ENCODE measurements at places on chromosomes 2 and 18.
A peak's percentile ranks its signal among the peaks of the same experiment; 100 is the strongest.

DNA sequence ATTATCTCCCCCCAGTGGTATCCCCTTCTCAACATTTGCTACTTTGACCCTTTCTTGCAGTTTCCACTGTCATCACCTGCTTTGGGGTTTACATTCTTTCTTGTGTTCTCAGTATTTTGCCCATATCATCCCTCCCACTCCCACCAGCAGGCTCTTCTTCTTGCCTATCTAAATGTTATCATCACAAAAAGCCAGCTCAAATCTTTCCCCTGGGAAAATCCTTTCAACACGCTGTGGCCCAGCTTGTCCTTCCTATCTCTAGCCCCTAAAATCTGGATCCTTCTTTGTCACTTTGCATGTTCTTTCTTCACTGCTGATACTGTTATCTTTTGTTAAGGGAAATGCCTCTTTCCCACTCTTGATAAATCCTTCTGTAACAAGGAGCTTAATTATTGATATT is 138.2 kb downstream of the RAD51AP2 start:
- no peak for DNase-seq

DNA sequence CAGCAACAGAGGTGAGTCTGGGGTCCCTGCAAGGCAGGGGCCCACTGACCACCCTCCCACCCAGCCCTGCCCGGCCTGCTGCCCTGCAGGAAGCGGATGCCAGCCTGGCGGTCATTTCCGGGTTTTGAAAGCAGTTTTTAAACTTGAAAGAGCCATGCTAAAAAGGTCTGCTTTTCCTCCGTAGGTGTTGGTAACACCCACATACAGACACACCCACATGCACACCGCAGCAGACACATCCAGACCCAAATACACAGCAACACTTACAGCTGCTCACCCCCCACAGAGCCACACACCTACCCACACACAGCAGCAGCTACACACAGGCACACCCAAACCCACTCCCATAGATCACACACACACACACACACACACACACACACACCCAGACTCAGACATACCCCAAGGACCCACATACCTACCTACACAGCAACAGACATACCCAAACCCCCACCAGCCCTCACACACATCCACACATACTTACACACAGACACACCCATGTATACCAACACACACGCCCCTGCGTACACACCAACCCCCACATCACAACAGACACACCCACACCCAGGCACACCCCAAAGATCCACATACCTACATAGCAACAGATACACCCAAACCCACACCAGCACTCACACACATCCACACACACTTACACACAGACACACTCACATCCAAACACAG is 7.6 kb downstream of the ZFP36L2 start:
- no peak for DNase-seq

DNA sequence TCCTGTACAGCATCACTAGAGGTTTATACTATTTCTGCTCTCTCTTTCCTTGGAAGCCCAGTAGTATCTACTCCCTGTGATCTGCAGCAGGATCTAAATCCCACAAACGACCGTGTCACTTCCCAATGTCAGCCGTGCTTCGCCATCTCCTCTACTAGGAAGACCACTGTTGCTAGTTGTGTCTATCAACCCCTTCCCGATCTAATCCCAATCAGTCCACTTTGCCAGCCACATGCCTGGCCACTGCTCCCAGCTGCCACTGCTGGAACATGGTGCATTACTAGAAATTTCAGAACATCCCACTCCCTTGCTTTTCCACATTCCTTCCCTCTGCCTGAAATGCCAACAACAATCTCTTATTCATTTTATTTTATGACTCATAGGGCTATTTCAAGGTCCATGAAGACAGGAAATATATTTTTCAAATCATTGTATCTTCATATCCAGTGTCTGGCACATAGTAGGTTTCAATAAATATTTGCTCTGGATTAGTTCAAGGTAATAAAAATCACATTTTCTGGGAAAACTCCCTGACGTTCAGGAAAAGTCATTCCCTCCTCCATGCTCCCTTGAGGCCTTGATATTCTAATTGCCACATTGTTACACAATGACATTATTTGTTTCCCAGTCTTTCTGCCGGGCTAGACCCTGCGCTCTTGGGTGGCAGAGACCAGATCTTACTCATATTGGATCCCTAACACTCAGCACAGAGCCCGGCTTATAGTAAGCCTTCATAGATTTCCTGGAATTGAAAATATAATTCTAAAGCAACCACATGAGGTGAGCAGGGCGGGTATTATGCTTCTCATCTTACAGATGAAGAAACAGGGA is 2.1 kb upstream of the TRIB2 start:
- DNase-seq = no peak

GRCh38 chr2:14322306-14322705 is 310.2 kb upstream of the LRATD1 start:
- DNase-seq = no peak

GRCh38 chr2:61017003-61017555 is 441 bp upstream of the PEX13 start:
- DNase-seq = peak; percentile 85

- DNase-seq = no peak
Measured at GRCh38 chr2:127079358-127079920, 27.5 kb downstream of the BIN1 start.

GRCh38 chr18:9876867-9877654 is 8.7 kb upstream of the TXNDC2 start:
- DNase-seq = no peak

DNA sequence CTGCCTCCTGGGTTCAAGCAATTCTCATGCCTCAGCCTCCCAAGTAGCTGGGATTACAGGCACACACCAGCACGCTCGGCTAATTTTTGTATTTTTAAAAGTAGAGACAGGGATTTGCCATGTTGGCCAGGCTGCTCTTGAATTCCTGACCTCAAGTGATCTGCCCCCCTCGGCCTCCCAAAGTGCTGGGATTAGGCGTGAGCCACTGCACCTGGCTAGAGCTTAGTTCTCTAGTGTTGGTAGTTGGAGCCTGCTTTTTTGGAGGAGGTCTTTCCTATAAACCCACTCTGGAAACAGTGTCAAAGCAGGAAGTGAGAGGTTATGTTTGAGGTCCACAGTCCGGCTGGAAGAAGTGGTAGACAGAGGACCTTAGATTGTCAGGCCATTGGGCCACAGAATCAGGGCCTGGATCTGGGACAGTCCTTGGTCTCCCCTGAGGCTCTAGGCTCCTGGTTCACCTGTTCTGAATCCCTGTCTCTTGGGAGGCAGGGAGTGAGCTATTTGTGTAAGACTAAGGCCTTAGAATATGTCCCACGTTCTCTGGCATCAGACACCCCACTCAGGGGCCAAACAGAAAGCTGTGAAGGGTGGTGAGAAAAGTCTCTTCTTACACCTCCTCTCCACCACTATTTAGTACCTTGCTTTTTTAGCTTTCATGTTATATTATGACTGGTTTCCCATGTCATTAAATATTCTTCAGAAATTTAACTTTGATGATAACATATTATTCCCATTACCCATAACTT is 34.5 kb downstream of the PCBP1 start:
- no peak for DNase-seq

DNA sequence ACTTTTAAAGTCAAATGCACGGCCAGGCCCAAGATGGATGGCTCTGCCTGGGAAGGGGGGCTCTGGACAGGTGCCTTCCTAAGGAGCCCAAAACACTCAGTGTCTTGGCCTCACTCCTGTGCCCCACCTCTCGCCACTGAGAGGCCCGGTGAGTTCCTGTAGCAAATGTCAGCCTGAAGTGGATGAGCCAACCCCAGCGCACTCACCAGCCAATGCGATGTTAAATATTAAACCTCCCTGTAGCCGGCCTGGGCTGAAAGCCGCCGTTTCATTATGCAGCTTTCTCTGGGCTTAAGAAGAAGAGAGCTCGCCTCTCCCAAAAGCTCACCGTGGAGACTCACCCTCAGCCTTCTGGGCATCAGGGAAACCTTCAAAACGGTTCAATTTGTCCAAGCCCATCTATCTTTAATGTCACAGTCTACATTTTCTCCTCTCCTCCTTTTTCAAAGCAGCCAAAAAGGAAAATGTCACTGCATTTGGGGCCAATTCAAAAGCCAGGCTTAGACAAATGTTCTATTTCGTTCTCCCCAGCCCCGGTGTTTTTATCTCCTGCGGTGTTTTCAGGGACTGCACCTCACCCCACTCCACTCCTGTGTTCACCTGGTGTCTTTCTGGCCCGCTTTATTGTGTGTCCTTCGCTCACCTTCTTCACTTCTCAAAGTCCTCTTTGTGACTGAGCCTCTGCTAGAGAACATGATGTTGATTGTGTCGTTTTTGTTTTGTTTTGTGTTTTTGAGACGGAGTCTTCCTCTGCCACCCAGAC is 124.0 kb downstream of the NRP2 start:
- no peak for DNase-seq

GRCh38 chr2:61469424-61470121 is 1.3 kb downstream of the USP34 start:
- DNase-seq = no peak

DNA sequence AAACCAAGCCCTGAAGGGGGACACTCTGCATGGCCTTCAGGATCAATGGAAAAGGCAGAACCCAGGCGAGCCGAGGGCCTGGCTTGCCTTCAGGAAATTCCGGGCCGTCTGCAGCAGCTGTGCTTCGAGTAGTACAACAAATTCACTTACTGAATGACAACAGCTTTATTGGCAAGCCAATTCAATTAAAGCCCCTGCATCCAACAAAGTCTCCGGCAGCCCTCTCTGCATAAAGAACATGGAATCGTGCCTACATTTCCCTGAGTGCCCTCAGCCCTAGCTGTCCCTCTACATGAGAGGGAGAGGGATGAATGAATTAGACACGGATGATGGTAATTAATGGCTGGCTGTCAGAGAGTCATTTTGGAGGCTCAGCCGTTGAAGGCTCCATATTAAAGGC is 189.0 kb downstream of the BCL11A start:
- DNase-seq = no peak
